ENCODE measurements at places on chromosomes 3 and 15.

GRCh38 chr3:126342211-126342610 lies 15.0 kb downstream of the KLF15 start:
- DNase-seq, result no peak

GRCh38 chr3:137148917-137149316 lies 191.1 kb downstream of the IL20RB start:
- DNase-seq, result no peak

DNA sequence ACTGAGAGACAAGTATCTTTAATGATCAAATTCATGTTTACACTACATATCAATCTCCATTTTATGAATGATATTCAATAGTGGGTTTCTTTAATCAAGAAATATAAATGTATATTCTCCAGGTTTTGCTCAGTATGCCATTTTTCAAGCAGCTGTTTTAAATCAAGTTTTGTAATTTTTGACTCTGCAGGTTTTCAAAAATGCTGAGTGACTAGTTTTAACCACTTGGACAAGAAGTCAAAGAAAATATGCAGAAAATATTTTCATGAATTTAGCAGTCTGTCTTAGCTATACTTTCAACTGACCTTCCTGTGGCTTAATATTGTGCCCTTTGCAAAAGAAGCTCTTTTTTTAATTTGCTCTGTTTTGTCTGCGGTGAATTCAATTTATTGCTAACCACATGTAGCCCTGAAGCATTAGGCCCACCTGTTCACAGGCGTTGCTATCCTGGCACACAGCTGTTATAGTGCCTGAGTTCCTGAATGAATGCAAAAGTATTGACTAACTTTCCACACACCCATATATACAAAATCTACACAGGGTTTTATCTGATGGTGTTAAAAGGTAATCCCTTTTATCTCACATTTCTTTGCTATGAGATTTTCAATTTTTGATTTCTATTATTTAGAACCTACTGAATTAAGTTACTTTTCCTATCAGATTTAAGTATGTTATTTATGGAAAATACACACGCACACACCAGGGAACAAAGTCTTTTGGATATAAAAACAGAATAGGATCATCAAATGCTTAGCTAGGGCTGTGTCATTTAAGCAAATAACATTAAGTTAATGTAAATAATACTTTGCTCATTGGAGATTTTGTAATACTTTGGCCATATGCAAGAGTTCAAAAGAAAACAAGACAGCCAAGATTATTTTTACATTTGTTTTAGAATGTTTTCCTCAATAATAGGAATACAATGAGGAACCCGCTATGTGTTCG lies 1166.1 kb upstream of the GBE1 start:
- no peak for DNase-seq

- peak; percentile 38 for DNase-seq
Observed at GRCh38 chr15:77542491-77543001, 90.2 kb downstream of the LINGO1 start.

- DNase-seq, result no peak
Observed at GRCh38 chr3:47399531-47400270, 18.9 kb downstream of the PTPN23 start.

GRCh38 chr3:167184511-167184910 lies 195.6 kb downstream of the ZBBX start:
- DNase-seq, result no peak

DNA sequence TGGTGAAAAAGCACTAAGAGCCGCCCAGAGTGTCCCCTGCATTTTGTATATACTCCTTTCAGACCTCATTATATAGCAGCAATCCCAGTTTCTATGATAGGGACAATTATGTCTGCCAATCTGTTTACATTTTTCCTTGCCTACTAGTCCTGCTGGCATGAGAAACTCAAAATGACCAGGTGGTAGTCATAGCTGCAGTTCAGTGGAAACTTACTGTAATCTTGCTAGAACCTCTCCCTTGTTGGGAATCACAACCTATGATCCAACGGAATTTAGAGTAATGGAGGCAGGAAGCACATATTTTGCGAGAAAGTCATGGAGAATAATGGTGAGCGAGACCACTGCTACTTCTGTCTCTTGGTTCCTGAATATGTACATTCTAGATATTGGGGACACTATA lies 28.6 kb upstream of the MINAR1 start:
- DNase-seq, result no peak

GRCh38 chr15:62219799-62220198 lies 54.7 kb upstream of the C2CD4B start:
- no peak for DNase-seq

- no peak for DNase-seq
Observed at GRCh38 chr3:89504432-89504831, 397.0 kb downstream of the EPHA3 start.

DNA sequence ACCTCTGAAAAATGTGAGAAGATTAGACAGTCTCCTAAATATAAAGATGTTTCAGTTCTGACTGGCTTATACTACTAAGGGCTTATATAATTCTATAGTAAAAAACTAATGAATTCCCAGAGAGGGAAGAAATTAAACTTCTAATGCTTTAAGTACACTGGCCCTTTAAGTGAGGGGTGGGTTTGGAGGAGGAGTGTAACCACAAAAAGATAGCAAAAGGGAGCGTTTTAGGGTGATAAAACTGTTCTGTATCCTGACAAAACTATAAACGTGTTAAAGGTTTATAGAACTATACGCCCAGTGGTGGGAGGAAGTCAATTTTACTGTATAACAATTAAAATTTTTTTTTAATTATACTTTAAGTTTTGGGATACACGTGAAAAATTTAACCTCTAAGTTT lies 45.8 kb downstream of the CEP152 start:
- no peak for DNase-seq

DNA sequence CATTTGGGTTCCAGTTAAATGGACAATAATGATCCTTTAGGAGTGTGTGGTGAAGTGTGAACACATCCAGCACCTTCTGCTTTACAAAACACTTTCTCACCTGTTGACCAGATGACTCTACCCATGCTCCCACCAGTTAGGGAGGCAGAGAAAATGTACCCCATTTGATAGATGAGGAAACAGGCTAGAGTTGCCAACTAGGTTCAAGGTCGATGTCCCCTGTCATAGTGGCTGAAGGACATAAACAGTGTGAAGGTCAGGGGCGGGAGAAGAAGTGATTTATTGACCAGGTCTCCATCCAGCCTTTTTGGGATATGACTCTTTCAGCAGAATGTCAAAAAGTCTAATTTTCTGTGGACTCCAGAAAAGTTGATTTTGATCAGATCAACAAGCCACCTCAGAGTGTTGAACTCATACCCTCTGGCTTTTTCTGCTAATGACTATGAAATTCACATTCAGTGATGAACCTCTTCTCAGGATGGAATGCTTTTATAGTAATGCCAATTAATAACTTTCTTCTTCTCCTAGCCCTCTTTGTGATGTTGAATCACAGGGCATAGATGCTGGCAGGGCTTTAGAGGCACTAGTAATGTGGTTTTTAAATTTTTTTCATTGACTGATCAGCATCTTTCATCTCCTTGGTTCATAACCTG lies 57.5 kb downstream of the CPN2 start:
- DNase-seq, result no peak

DNA sequence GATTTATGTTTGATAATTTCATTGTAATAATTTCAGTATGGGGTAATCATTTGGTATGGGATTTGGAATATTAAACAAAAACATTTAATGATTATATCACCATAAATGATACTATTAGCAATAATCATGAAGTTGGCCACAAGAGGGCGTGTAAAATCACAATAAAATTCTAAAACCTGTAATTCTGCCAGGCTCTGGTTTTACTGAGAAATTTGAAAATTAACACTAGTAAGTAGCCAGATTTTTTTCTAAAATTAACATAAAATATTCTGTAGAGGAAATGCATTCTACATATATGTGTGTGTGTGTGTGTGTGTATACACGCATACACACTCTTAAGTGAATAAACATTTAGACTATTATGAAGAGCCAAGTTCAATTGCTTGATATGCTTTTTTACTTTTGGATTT lies 40.5 kb downstream of the FEZF2 start:
- no peak for DNase-seq

DNA sequence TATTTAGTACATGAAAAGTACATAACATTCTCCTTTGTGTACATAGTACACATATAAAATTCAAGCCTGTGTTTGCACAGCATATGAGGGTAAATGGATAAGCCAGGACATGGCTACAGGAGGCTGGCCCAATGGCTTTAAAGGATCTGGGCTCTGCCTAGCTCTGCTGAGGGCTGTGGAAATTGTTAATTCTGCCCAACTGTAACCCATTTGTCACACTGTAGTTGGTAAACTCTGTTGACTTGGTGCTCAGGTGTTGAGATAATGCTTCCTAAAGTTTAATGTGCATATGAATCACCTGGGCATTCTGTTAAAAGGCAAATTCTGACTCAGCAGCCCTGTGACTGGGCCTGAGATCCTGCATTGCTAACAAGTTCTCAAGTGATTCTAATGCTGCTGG lies 196.5 kb upstream of the ZPLD1 start:
- DNase-seq, result no peak

DNA sequence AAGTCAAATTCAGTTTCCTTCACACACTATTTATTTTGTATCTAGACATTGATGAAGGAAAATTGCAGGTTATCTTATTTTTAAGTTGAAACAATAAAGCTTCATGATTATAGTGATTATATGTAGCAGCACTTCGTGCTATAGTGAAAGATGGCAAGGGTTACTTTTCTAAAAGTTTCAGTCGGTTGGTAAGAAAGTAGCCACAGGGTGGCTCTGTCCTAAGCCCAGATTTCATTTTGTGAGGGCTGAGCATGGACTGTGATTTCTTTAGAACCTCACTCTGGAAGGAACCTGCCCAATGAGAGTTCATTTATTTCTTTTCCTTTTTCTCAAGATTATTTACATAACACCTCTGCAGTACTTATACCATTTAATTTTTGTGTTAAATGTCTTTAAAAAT lies 66.5 kb downstream of the NME9 start:
- no peak for DNase-seq

DNA sequence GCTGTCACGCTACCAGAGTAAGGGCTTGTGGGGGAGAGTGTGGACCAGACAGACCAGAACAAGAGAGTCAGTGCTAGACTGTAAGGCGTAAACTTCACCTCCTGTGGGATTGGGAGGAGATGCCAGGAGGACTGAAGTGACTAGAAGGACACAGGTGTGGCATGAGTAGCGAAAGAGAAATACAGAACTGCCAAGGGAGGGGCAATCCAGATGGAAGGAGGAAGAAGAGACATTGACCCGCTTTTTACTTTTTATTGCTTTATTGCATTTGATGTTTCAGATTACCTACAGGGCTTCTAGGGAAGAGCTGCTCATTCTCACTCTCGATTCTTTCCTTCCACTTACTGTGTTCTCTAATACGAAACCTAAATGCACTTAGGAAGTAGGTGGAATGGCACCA lies 2.1 kb downstream of the POGLUT1 start:
- DNase-seq, result no peak

- DNase-seq, result no peak
Observed at GRCh38 chr15:65512807-65513416, 4.6 kb downstream of the DPP8 start.

GRCh38 chr3:57983734-57984518 lies 24.3 kb upstream of the FLNB start:
- peak; percentile 83 for DNase-seq

- no peak for DNase-seq
Observed at GRCh38 chr15:72562878-72563277, 88.7 kb downstream of the ARIH1 start.

GRCh38 chr3:113243846-113244245 lies 32.5 kb downstream of the BOC start:
- DNase-seq, result no peak

GRCh38 chr15:37783290-37783689 lies 151.2 kb upstream of the TMCO5A start:
- DNase-seq, result no peak

- no peak for DNase-seq
Observed at GRCh38 chr3:170027233-170028102, 10.3 kb upstream of the GPR160 start.

DNA sequence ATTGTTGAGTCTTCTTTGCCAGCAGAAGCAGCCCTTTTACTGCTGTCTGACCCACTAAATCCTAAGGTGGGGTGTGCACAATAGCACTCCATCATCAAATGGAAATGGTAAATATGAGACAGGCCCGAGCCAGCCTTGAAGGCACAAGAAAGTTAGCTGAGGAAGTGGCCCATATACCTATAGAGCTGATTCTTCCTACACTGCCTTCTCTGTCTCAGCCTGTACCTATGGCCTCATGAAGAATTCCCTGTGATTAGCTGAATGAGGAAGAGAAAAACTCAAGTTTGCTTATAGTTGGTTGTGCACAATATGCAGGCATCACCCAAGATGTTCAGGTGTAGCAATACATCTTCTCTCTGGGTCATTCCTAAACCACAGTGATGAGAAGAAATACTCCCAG lies 31.7 kb upstream of the XCR1 start:
- DNase-seq, result no peak

- DNase-seq, result no peak
Observed at GRCh38 chr3:117885011-117885441, 1149.6 kb downstream of the IGSF11 start.

GRCh38 chr15:89230277-89230676 lies 8.9 kb upstream of the RLBP1 start:
- DNase-seq, result no peak

- no peak for DNase-seq
Observed at GRCh38 chr3:133209871-133210550, 171.8 kb downstream of the TMEM108 start.

DNA sequence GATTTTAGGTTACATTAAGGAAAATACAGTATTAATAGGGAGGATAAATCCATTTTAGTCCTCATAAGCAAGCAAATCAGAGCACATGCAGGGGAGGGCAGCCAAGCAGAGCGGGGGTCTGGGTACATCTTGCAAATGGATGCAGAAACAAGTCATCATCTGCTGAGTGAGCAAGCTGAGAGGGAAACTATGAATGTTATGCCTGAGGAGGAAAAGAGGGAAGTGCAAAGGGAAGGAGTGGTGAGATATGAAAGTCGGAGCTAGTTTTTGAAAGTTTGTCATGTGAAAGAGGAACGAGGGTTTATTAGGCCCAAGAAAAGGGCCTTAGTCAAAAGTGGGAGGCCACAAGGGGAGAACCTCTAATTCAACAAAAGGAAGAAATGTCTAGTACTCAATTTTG lies 15.4 kb downstream of the PTX3 start:
- DNase-seq, result no peak

DNA sequence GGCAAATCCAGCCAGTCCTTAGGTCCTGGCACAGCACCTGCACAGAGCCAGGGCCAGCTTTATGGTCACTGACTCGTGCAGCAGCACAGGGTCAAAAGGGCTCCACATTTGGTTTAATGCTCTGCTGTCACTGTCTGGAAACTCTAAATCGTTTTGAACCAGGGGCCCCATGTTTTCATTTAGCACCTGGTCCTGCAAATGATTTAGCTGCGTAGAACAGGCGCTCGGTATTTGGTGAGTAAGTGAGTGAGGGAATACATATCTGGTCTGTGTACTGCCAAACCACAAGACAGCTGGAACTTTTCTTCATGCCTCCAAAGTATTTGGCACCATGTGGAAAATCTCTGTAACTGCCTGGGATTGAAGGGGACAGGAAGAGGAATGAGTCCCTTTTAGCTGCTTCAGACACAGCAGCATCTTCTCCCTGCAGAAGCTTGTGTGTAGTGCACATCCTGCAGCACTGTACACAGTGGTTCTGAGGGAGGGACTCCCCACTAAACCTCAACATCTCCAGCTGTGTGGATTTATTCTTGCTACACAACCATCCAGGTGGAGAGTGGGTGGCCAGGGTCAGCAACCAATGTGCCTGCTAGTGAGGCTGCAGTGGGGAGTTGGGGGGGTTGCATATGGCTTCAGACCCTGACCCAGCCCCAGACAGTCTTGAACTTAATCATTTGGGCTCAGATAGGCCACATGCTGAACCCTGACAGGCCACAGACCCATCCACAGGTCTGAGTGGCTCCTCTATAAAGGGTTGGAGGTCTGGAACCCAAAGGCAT lies 1.1 kb downstream of the SH2D7 start:
- DNase-seq, result no peak
